ENCODE measurements at places on chromosomes 3 and 15.
A peak's percentile ranks its signal among the peaks of the same experiment; 100 is the strongest.

- no peak for DNase-seq
Observed at GRCh38 chr3:12737319-12737718, 21.7 kb downstream of the TMEM40 start.

DNA sequence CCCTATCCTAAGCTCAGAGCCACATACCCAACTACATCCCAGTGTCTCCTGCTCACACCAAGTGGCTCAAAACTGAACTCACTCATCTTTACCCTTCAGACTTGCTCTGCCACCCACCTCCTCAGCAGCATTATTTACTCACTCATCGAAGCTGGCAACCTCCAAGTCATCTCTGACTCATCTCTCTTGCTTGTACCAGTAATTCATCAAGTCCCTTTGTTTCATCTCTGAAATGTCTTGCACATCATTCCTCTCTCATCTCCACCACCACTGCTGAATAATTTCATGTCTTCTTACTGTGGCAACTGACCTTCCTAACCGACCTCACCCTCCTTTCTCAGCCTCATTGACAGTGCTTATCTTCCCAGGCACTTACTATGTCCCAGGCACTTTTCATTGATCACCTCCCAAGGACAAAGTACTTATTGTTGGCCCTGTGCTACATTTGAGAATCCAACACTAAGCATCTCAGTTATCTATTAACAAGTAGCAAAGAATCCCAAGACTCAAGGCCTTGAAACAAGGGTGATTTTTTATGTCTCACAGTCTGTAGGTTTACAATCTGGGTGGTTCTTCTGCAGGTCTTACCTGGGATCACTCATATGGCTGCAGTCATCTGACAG, 82.0 kb downstream of the MRPL46 start:
- no peak for DNase-seq

GRCh38 chr3:94036909-94037507, 8.6 kb upstream of the STX19 start:
- no peak for DNase-seq

DNA sequence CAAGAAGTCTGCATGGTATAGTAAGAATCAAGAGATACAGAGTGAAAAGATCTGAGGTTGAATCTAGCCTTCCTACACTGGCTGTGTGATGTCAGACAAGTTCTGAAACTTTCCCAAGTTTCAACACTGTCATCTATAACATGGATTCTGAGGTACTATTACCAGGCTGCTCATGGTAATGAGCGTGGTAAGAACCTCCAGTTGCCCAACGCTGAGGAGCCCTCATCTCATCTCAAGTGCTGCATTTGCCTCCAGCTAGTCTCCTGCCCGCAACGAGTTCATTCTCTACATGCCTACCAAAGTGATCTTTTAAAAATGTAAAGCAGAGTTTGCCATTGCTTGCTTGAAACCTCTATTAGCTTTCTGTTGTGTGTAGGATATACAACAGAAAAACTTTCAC, 168.1 kb downstream of the NEK11 start:
- DNase-seq, result no peak

DNA sequence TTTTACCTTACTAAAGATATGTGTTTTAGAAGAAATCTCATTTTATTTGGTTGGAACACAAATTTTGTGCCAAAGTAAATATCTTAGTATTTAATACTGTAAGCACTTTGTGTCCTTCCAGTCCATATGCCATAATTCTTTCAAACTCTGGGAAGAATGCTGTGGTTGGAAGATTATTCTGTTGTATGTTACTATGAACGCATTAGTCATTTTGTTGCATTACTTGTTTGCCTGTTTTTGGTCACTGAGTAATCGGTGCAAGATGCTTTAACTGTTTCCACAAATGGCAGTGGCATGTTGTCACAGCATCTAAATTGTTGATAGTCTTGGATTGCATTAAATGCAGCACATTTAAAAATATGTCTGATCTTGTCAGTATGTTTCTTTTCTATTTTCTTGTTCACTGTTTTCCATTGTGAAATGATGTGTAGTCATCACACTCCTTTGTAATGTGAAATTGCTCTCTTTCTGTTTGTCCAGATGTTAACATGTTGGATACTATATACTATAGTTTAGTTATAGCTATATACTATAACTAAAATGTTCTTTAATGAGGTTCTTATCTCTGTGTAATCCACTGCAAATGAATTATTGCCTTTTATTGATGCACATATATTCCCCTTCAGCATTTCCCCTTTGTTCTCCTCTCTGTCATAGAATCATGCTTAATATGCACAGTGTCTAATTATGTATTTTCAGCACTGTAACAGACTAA, 89.9 kb upstream of the FLNB start:
- no peak for DNase-seq

DNA sequence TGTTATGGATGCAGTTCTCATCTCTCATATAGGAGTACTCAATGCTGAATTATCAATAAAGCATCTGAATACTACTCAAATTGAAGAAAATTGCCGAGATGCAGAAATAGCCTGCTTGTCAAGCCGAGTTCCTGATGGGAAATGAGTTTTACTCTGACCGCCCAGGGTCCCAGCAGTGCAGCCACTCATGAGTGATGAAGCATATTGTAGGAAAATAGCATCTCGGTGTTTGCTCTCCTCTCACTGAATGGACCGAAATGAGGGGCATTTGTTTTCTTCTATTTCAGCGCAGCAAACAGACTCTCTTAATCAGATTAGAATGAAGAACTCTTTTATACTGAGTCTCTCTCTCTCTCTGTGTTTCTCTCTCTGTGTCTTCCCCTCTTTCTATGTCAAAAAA, 190.0 kb downstream of the GABRB3 start:
- DNase-seq, result no peak

GRCh38 chr15:91348752-91349500, 248.9 kb downstream of the SV2B start:
- DNase-seq, result no peak

GRCh38 chr15:67957435-67958132, 96.5 kb upstream of the PIAS1 start:
- no peak for DNase-seq

DNA sequence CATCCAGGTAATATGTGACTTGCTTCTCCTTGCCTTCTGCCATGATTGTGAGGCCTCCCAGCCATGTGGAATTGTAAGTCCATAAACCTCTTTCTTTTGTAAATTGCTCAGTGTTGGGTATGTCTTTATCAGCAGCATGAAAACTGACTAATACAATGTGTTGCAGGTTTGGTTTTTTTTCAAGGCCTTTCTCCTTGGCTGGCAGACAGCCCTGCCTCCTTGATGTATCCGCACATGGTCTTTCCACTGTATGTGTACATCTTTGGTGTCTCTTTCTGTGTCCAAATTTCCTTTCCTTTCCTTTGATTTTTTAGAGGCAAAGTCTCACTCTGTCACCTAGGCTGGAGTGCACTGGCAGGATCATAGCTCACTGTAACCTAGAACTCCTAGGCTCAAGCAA, 260.1 kb downstream of the TUSC7 start:
- DNase-seq, result no peak

DNA sequence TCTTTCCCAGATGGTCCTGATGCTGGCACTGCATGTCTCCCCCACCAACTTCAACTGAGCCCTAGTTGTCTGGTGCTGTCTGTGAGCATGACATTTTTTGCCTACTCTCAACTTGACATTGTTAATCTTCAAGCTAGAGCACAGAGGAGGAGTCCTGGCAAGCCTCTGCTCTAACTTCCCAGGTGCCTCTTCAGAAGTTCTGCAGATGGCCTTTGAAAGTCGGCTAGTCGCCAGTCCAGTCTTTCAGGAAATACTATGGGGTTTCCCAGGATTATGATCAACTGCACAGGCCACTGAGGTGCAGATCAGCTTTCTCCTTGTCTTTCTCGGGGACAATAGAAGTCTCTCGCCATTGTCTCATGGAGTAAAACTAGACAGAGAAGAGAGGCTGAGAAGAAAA, 86.7 kb downstream of the ST8SIA2 start:
- DNase-seq, result no peak

DNA sequence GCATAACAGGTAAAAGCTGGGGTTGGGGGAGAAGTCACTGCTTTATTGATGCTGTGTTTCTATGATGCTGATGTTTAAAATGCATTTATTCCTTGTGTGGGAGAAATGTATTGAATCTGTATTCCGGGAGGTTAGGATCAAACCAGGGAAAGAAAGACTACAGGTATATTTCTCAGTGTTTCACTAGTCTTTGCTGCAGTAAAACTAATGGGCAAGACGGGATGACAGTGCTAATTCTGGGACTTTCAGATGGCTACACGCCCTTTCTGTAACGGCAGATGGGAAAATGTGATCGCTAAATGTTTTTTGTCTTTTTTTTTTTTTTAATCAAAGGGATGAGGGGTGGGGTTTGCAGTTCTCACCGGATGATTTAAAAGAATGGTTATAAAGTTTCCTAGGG, 393 bp downstream of the CNTN6 start:
- no peak for DNase-seq

- DNase-seq, result no peak
Observed at GRCh38 chr3:147538034-147538433, 128.9 kb downstream of the ZIC1 start.

GRCh38 chr3:123286308-123287023, 84.7 kb downstream of the SEC22A start:
- DNase-seq, result no peak

GRCh38 chr3:139547666-139548065, 8.1 kb upstream of the RBP1 start:
- no peak for DNase-seq

- DNase-seq, result no peak
Observed at GRCh38 chr3:10445561-10446175, 59.7 kb downstream of the ATP2B2 start.

GRCh38 chr15:75570126-75570845, 8.8 kb downstream of the PTPN9 start:
- no peak for DNase-seq

GRCh38 chr3:17258823-17259436, 374.2 kb downstream of the PLCL2 start:
- DNase-seq, result no peak

- DNase-seq, result no peak
Observed at GRCh38 chr3:72306800-72307341, 521.9 kb upstream of the PROK2 start.

GRCh38 chr3:100737334-100737733, 28.0 kb downstream of the TFG start:
- DNase-seq, result no peak

DNA sequence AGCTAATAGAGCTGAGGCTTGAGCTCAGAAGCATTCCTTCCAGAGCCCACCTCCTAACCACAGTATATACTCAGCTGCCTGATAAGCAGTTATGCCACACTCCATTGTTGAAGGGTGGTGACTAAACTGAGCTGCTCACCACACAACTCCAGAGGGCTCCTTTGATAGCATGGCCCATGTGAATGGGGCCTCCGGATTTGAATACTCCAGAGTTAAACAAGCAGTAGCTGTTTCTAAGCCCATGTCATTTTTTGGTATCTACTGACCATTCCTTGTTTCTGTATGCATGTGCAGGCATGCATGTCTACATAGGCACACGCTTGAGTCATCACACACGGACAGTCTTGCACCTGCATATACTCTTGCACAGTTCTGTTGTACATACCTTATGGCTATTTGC, 28.9 kb downstream of the IGSF10 start:
- DNase-seq, result no peak

DNA sequence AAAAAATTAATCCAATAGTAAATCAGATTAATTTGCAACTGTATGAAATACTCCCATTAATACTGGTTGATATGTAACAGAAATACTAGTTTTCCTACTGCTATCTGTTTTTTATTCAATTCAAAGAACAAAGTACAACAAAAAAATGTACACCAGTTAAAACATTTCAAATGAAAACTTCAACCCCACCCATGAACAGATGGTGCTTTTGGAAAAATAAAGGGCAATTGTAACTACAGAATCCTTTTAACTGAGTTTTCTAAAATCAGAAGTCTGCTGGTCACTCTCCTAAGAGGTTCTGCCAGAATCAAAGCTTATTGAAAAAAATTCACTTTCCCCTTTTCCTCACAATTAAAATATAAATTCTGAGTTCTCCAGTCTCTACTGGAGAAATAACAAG, 34.3 kb downstream of the DENND6A start:
- DNase-seq, result no peak

GRCh38 chr3:16460886-16461285, 52.6 kb downstream of the RFTN1 start:
- DNase-seq, result no peak

DNA sequence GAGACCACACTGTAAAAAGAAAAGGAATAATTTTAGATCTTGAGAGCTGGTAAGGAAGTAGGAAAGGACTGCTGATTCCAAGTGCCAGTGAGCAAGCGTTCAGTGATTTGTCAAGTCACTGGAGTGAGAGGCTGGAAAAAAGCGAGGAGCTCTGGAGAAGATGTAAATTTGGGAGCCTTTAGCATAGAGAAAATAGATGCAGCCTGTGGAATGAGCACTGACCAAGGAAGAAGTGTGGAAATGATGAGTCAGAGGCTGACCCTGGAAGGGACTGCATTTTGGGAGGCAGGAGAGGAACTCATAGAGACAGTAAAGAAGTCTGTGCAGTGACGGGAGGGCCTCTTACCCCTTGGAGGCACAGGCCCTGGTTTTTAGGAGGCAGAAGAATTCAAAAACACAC, 17.1 kb upstream of the ABTB1 start:
- DNase-seq, result no peak

DNA sequence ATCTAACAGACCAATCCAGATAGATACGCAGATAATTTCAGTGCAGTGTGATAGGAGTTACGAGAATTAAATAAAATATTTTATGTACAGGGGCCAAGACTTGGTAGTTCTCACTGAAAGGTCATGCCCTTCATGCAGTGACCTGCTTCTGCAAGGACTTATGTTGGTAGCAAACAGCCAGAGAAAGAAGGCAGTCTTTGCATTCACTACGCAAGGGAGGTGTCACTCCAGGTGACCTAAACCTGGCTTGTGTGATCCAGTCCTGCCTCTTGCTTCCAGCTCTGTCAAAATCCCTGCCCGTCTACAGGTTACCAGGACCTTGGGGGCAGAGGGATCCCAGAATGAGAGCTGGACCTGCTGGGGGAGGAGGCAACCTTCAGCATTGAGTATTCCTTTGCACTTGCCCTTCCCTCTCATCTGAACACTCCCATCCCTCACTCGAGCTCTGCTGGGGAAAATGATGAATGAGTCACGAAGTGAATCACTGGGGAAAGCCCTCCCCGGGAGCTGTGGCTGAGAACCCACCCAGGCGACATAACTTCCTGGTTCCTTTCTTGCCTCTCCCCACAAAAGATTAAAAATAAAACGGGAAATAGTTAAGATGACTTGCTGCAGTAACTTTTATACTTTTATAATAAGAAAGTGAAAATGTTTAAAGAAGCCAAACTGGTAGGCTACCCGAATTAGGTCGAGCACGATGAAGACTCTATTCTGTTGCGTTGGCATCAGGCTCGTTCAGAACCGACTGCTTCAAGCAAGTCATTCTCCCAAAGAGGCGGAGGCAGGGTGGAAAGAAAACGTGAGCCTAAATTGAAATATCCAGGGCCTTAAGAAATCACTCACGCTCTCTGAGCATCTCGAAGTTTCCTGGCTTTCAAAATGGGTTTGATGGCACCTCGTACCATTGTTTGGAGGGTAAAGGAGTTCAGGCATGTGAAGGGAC, 216.1 kb downstream of the SLCO3A1 start:
- peak; percentile 44 for DNase-seq

DNA sequence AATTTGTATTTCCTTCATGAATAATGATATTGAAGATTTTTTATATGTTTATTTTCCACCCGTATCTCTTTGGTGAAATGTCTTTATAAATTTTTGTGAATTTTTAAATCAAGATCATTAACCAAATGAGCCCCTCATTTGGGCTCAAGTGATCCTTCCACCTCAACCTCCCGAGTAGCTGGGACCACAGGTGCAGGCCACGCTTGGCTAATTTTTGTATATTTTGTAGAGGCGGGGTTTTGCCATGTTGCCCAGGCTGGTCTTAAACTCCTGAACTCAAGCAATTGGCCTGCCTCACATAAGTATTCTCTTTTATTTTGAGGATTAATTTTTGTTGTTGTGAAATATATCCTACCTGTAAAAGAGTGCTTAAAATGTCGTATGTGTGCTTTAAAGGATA, 4.9 kb downstream of the BBS4 start:
- no peak for DNase-seq

All from activated T-cell treated with anti-CD3 and anti-CD28 coated beads for 4 hours (primary cell).